ENCODE measurements at places on chromosomes 5 and 9. TPM values are rescaled to one million over a fixed set of nuclear protein-coding genes. Genes with fewer than 3 reads are reported as not detected.

GRCh38 chr9:112110094-112110776 lies 64.9 kb downstream of the SUSD1 start:
- DNase-seq, result no peak

- no peak for DNase-seq
Observed at GRCh38 chr9:114034661-114035062, 43.4 kb downstream of the AMBP start.

- DNase-seq, result no peak
Observed at GRCh38 chr5:75091597-75091996, 39.2 kb upstream of the GCNT4 start.

- no peak for DNase-seq
Observed at GRCh38 chr9:117779760-117780159, 75.6 kb downstream of the TLR4 start.

DNA sequence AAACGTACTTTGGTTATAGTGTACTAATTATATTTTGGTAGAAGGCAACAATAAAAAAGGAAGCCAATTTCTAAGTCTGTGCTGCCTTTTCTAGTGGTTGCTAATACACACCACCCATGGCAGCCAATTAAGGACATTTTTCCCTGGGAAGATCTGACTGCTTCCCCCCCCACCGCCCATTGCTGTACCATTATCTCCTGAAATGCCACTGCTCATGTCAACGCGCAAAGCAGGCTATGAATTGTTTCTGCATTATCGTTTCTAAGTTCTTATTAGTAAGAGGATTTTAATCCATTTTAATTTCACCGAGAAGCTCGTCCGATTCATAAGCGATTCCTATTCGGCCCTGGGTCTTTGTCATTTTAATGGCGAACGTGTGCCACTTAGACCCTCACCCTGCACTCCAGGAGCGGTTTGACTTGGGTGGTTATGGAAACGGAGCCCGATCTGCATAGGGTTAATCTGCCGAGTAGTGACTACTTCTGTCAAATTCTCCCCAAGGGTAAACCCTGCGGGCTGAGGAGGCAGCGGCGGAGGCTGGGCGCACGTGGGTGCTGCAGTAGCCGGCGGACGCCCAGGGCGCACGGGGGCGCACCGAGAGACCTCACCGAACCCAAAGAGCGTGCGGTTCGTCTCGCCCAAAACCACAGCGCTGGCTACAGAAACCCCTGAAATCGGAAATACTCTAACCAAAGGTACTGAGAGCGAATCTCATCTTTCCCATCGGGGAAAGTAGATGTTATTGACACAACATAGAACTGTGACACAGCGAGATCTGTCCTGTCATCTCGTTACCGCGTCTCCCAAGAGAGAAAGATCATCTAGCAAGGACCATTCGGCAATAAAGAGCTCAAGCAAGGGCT lies 55.8 kb upstream of the SHC3 start:
- no peak for DNase-seq

DNA sequence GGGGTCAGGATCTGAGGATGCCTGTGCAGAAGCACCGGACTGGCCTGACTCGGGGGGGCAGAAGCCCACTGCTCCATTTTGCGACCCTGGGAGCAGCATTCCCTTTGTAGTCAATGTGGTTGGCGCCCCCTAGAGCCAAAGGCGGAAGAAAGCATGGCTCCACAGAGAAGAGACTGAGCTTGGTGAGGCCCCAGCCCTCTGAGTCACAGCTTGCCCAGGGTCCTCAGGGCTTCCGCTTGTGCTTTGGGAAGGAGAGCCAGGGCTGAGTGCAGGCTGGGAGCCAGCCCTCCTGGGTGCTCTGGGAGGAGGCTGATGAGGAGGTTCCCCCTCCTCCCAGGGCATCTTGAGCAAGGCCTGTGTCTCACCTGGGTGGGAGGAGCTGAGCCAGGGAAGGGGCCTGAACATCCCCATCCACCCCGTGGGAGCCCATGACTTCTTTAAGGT lies 5.5 kb upstream of the AQP3 start:
- peak; percentile 62 for DNase-seq

DNA sequence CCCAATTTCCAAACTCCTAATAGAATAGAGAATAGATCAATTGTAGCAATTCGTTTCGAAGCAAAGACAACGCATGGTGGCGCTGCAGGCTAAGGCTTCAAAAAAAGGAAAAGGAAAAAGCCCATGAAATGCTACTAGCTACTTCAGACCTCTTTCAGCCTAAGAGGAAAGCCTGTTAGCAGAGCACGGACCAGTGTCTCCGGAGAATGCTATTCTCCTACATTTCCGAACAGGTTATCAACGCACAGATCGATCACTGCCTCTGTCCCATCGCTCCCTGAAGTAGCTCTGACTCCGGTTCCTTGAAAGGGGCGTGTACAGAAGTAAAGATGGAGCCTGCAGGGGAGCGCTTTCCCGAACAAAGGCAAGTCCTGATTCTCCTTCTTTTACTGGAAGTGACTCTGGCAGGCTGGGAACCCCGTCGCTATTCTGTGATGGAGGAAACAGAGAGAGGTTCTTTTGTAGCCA lies at the start of gene PCDHB15:
Gene PCDHB15, plus strand, starts transcription at position 146 of the 468 bp plus-strand sequence. Its CDS starts 184 bp downstream, at position 330.
- DNase-seq, result peak; percentile 24

- no peak for DNase-seq
Observed at GRCh38 chr9:114691046-114691955, 9.3 kb upstream of the TEX48 start.

GRCh38 chr5:148913985-148914431 lies 87.6 kb downstream of the ADRB2 start:
- DNase-seq, result no peak

- no peak for DNase-seq
Observed at GRCh38 chr9:36945999-36946398, 88.1 kb downstream of the PAX5 start.

DNA sequence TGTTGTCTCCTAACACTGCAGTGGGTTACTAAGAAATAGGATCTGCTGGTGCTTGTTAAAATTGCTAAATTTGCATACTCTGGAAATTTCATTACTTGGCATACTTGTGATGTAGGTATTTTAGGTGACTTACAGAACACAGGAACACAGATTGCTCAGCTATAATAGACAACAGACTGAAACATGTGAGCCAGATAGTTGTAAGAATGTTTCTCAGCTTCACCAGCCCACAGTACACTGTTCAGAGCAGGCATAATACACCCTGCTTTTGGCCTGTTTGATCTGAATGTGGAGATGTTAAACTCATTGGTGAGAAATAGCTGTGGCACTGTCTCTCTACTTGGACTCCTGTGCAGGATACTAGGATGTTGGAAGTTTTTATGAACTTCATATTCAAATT lies 275.7 kb downstream of the CSNK1G3 start:
- DNase-seq, result no peak

DNA sequence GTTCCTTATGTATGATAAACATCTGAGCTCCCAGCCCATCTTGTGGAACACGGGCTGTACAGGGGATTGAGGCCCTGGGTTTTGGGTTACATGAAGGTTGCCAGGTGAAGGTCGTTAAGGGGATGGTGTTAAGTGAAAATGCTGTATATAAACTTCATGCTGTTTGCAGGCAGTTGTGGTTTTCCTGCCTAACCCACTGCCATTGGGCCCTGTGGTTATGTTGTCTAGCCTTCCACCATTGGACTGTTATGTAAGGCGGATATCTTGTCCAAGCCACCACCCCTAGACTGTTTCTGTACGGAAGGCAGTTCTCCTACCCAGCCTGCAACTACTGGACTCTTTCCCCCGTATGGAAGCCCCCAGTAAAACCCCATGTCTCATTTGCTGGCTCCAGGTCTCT lies 246.1 kb downstream of the KIF4B start:
- no peak for DNase-seq

GRCh38 chr9:13165236-13165945 lies 114.1 kb downstream of the MPDZ start:
- no peak for DNase-seq

- DNase-seq, result no peak
Observed at GRCh38 chr5:142551338-142552067, 134.4 kb downstream of the FGF1 start.

- no peak for DNase-seq
Observed at GRCh38 chr5:169670769-169671525, 33.9 kb downstream of the DOCK2 start.

DNA sequence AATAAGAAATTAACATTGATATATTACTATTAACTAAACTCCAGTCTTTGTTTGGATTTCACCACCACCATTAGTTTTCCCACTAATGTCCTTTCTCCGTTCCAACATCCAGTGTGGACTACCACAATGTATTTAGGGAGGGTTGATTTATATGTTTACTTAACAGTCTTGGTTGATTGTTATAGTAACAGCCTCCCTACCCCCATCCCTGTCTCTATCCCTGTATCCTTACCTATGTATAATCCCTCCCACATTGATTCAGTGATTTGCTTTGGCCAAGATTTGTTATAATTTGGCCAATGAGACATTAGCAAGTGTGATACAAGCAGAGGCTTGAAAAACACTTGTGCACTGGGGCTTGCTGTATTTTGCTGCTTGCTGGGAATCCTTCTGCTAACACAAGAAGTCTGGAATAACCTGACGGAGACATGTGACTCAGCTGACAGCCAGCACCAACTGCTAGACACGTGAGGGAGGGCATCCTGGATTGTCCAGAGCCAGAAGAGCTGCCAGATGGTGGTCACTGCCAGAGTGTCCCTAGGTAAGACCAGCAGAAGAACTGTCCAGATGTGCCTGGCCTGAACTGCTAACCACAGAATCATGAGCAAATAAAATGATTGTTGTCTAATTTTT lies 51.2 kb upstream of the TCF7 start:
- no peak for DNase-seq

- no peak for DNase-seq
Observed at GRCh38 chr9:124782661-124783574, 6.0 kb downstream of the OLFML2A start.

- DNase-seq, result no peak
Observed at GRCh38 chr9:69178583-69179011, 4.5 kb downstream of the TJP2 start.

GRCh38 chr9:73780916-73781315 lies 629.3 kb downstream of the ANXA1 start:
- no peak for DNase-seq

DNA sequence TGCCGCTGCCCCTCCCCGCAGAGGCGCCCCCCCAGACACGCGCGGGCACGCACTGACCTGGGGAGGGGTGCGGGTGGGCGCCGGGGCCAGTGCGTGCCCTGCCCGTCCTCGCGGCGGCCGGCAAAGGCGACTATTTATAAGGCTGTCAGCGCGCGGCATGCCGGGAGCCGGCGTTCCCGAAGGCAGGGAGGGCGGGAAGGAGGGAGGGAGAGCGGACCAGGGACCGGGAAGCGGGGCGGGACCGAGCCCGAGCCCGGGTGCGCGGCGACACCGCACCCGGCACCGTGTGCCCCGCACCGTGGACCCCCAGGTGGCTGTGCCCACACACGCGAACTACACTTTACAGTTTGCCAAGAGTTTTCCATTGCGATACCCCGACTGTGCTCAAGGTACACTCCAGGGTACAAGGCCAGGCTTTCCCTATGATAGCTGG lies at the start of gene AK1:
Gene AK1, minus strand, starts transcription at position 110 of the 433 bp plus-strand sequence. CDS start 3,058 bp downstream, outside the sequence.
- DNase-seq, result no peak

DNA sequence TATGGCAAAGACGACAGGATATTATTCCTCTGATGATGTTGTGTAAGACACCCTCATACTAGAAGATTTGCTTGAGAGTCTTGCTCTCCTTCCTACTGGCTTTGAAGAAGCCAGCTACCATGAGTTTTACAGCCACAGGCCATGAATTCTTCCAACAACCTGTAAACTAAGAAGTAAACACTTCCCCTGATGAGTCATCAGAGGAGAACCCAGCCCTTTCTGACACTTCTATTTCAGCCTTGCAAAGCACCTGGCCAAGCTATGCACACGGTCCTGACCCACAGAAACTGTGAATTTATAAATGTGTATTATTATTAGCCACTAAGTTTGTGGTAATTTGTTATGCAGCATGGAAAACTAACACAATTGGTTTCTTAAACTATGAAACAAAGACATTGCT lies 288.8 kb upstream of the ADAMTSL1 start:
- no peak for DNase-seq

- no peak for DNase-seq
Observed at GRCh38 chr9:90813523-90813922, 11.9 kb downstream of the SYK start.

GRCh38 chr5:148911386-148911785 lies 85.0 kb downstream of the ADRB2 start:
- no peak for DNase-seq

DNA sequence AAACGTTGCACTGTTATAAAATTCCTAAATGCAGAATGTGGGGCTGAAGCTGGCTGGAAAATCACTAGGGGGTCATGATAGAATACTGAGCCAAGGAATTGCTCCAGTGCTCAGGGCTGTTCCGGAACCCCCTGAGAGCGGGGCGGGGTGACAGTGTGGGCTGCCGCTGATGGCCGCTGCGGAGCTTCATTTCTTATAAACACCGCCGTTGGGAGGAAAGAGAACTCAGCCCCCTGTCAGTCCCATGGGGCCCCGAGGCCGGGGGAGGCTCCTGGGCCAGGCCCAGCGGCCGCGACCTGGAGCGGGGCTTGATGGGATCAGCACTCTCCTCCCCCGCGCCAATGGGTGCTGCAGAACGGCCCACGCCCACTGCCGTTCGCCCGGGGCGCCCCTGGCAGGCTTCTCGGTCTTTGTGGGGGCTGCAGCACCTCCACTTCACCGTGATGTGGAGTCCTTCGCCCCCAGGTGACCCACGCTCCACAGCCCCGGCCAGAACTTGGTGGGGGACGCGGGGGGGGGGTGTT lies 5.2 kb upstream of the IRF1 start:
- DNase-seq, result peak; percentile 83

DNA sequence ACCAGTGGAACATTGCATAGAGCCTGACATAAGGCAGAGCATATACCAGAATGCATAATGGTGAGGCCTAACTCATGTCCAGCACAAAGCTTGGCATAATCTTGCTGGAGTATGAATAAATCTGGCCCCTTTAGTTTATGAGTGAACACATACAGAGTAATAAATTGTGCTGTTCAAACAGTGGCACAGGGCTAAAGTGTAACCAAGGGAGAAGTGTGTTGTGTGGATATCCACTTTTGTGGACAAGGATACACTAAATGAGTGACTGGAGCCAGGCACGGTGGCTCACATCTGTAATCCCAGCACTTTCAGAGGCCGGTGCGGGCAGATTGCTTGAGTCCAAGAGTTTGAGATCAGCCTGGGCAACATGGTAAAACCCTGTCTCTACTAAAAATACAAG lies 29.4 kb upstream of the JMY start:
- no peak for DNase-seq

- no peak for DNase-seq
Observed at GRCh38 chr5:175889910-175890684, 18.7 kb downstream of the CPLX2 start.

- no peak for DNase-seq
Observed at GRCh38 chr9:23790351-23791260, 35.4 kb downstream of the ELAVL2 start.

DNA sequence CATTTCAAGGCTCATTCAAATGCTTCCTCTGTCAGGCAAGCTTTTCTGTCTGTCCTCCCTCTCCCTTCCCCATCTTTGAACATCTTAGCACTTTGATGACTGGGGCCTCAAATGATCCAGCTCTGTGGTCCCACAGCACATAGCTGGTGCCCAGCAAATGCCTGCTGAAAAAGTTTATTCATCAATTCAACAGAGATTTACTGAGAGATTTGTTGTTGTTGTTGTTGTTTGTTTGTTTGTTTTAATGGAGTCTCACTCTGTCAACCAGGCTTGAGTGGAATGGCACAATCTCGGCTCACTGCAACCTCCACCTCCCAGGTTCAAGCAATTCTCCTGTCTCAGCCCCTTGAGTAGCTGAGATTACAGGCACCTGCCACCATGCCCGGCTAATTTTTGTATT lies 6.0 kb upstream of the EXOSC2 start:
- DNase-seq, result no peak

Gene PCDHGC3
- 92.5 TPM for polyA plus RNA-seq

Gene PIP5K1B
- polyA plus RNA-seq, result 6.4 TPM

Gene DAB2IP
- 49.1 TPM for polyA plus RNA-seq

Gene RASEF
- 8.9 TPM for polyA plus RNA-seq

Gene TSSK1B
- polyA plus RNA-seq, result not detected

Gene PCDH1
- 24.8 TPM for polyA plus RNA-seq
